ENCODE measurements at places on chromosomes 1 and 21.

DNA sequence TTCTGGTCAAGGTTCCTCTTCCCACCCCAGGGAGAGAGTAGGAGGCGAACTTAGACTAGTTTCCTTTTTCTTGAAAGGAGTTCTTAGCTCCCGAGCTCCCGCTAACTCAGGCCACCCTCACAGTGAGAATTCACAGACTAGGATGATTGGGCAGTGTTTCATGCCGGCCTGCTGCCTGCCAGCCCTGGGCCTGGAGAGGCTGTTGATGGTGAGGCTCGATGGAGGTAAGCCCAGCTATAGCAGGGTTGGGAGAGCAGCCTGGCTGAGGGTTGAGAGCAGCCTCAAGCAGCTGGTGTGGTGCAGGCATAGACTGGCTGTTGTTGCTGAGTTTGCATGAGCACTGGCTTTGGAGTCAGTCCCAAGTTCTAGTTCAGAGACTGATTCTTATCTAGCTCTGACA lies 274.4 kb downstream of the MATN1 start:
- DNase-seq = no peak

- DNase-seq = no peak
These were observed 49.8 kb downstream of the KCNT2 start for GRCh38 chr1:196558411-196558810.

- peak; percentile 37 for DNase-seq
These were observed 189.6 kb downstream of the KAZN start for GRCh38 chr1:14788080-14788479.

GRCh38 chr1:69103705-69104385 lies 463.9 kb upstream of the LRRC7 start:
- DNase-seq = no peak

DNA sequence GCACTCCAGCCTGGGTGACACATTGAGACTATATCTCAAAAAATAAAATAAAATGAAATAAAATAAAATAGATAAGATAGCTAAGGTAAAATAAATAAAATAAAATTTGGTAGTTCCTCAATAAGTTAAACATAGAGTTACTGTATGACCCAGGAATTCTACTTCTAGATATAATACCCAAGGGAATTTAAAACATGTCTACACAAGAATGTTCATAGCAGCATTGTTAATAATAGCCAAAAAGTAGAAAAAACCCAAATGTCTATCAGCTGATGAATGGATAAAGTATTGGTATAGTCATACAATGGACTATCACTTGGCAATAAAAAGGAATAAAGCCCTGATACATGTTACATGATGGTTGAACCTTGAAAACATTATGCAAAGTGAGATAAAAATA lies 47.8 kb downstream of the CEP350 start:
- DNase-seq = no peak

- peak; percentile 19 for DNase-seq
These were observed 1.1 kb downstream of the ZSWIM5 start for GRCh38 chr1:45205011-45205909.

DNA sequence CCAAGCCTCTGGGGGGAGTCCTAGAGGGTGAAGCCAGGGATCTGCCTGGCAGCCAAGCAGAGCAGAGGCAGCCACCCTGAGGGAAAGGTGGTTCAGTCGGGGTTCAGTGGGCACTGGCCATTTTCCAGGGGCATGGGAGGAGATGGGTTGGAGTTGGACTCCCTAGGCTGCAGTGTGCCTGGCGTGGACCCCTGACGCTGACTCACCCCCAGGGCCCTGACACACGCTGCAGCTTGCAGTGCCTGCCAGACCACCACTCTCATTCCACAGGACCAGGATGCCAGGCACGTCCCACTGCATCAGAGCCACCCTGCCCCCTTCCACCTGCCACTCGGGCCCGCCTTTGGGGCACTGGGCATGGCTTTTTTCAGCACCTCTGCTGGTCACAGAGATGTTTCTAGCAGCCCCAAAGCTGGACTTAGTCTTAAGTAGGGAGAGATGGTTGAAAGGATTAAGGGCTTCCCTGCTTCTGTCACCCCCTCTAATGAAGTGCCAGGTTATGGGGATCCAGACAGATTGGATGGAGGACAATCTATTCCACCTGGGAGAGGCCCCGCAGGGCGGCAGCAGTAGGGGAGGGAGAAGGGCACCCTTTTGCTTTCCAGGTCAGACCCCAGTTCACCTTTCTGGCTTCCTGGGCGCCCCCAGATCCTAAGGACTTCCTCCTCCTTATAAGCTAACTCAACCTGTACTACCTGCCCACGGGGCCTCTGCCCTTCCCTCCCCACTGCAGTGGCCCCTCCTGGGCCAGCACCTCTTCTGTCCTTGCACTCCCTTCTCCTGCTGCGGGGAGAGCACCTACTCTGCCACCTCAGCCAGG lies 1.6 kb downstream of the SYT2 start:
- no peak for DNase-seq

DNA sequence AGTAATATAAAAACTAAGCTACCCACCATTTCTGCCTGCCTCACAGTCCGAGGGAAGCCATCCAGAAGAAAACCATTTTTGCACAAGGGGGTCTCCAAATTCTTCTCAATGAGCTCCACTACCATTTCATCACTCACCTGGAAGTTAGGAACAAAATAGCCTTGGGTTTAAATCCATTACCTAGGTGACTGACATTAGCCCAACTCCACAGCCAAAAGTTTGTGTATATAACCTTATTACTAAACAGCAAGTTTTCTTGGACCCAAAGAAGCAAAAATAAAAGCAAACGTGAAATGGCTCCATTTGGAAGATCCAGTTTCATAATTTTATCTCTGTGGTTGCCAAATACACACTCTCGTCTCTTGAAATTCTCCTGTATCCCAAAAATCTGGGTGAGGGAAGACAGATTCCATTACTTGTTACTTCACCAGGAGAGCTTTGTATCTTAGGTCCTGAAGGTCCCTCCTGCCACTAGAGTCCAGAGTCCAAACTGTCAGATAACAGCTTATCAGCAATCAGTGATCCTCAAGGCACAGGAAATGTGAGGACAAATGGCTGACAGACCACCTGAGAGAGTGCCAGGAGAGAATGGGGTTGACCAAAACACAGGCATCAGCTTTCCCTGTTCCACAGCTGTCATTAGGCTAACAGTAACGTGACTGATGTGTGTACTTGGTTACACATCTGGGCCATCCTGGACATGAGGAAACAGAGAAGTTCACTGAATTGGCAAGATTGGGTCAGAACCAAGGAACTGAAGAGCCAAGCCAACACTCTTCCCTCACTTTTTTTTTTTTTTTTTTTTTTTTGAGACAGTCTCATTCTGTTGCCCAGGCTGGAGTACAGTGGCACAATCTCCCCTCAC lies 14.9 kb downstream of the AK2 start:
- no peak for DNase-seq

DNA sequence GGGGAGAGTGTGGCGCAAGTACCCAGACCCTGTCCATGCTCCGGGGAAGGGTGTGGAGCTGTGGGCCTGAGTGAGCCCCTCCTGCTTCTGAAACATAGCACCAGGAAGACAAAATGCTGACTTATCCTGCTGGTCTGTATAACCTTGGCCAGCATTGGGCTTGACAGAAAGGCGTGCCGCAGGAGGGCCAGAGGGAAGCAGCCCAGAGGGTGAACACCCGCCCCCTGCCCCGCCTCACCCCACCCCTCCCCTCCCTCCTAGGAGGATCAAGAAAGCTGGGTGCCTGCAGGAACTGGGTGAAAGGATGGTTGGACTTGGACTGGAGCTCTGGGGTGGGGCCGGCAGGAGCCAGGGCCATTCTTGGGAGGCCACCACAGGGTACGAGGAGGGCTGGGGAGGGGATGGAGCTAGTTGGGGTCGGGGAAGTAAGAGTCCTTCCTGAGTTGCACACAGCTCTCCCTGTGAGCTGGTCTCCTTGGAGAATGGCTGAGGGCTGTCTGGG lies 27.1 kb downstream of the PTPRF start:
- no peak for DNase-seq

DNA sequence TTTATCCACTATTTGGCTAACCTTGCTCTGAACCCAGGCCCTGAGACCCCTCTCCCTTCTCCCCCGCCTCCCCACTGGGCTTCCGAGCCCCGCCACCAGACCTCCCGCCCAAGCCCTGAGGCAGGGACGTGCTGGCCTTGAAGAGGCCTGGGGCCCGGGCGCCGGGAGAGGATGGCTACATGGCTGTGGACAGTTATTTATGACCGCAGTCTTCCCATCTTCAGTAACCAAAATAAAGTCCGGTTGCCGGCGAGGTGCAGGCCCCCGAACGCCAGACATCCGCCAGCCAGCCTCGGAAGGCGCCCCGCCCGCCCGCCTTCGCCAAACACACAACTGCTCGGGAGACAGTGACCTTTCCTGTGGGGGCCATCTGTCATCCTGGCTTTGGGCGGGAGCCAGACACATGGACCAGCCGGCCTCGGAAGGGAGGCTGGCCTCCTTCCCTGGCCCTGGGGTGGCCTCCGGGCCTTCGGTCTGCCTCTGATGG lies 69.0 kb downstream of the DHRS3 start:
- peak; percentile 39 for DNase-seq

GRCh38 chr1:178192686-178193085 lies 98.8 kb downstream of the RASAL2 start:
- peak; percentile 16 for DNase-seq

GRCh38 chr1:9182784-9183257 lies 51.8 kb upstream of the H6PD start:
- DNase-seq = no peak

DNA sequence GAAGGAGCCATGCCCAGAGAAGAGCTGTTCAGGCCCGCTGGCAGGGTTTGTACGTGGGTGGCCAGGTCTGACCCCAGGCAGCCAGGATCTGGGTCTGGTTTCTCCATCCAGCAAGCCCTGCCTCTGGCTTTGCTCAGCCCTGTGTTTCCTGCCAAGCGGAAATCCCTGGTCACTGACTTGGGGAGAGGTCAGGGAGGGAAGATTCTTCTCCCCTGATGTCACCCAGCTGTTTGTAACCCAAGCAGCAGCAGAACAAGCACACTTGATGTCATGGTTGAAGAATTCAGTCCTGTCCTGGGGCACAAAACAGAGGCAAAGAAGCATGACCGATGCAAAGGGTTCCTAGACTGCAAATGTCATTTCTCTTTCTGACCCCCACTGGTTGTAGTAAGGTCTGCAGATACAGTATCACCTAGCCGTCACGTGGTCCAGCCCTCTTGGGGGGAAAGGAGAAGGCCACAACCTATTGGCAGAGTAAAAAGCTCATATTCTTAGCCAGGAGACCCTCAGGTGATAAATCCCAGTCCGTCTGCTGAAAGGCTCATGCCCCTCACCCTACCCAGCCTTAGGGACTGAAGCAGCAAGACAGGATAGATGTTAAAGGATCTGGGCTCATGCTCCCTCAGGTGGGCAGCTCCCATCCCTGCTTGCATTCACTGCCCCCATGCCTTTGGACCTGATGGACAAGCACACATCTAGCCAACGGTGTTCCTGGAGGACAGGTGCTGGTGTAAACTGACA lies 120.9 kb downstream of the SYT2 start:
- DNase-seq = peak; percentile 93

- DNase-seq = peak; percentile 49
These were observed 41.2 kb downstream of the RRAGC start for GRCh38 chr1:38818175-38818976.

- DNase-seq = no peak
These were observed 220.1 kb upstream of the VAMP3 start for GRCh38 chr1:7550981-7551380.

- DNase-seq = no peak
These were observed 6.2 kb downstream of the CD247 start for GRCh38 chr1:167512046-167512654.

GRCh38 chr1:40887012-40887378 lies 24.8 kb upstream of the CITED4 start:
- DNase-seq = no peak

- no peak for DNase-seq
These were observed 6.9 kb downstream of the PLXNA2 start for GRCh38 chr1:208237241-208237640.

DNA sequence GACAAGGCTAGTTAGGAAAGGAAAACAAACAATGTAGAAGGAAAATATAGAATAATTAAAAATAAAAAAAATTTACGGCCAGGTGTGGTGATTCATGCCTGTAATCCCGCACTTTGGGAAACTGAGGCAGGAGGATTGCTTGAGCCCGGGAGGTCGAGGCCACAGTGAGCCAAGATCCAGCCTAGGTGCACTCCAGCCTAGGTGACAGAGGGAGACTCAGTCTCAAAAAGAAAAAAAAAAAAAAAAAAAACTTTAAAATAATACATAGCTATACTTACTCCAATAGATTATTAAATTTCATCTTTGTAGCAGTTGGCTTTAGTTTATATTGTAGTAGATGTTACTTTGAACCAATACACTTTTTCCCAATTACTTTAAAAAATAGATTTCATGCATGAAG lies 32.0 kb downstream of the LIN9 start:
- no peak for DNase-seq

DNA sequence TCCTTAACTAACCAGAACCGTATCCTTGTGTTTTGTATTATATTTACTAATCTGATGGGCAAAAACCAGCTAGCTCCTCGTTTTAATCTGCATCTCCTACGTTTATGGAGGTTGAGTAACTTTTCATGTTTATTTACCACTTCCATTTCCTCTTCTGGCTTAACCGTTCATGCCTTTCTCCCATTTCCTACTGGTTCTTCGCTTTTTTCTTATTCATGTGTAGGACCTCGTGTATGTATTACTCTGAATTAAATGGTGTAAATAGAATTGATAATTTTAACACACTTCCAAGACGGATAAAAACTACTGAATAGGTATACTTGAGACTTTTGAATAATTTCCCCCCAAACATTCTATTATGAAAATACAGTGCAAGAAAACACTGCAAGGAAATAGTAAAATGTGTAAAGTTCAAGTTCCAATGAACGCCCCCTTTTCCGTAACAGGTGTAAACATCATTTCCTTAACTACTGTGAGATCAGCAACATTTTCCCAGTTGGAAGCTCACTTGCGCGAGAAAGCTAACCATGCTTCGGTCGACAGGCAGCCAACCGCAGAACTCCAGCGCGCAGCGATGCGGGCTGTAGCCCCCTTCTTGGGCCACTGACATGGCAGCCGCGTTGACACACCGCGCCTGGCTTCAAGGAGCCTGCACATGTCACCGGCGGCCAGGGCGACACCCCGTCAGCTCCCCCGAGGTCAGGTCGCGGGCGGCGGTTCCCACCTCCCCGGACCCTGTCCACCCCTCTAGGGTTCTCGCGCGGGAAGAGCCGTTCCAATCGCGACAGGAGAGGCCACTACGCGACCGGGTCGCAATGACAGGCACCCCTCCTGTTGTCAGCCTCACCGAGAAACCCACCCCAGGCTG lies 816 bp downstream of the EDEM3 start:
- peak; percentile 16 for DNase-seq

- DNase-seq = no peak
These were observed 26.2 kb downstream of the RNF187 start for GRCh38 chr1:228513236-228513900.

GRCh38 chr1:117967477-117967876 lies 37.9 kb downstream of the WDR3 start:
- DNase-seq = peak; percentile 38

- DNase-seq = no peak
These were observed 152.1 kb upstream of the CAMK1G start for GRCh38 chr1:209431402-209431801.
